ENCODE measurements at places on chromosomes 5 and 9.

DNA sequence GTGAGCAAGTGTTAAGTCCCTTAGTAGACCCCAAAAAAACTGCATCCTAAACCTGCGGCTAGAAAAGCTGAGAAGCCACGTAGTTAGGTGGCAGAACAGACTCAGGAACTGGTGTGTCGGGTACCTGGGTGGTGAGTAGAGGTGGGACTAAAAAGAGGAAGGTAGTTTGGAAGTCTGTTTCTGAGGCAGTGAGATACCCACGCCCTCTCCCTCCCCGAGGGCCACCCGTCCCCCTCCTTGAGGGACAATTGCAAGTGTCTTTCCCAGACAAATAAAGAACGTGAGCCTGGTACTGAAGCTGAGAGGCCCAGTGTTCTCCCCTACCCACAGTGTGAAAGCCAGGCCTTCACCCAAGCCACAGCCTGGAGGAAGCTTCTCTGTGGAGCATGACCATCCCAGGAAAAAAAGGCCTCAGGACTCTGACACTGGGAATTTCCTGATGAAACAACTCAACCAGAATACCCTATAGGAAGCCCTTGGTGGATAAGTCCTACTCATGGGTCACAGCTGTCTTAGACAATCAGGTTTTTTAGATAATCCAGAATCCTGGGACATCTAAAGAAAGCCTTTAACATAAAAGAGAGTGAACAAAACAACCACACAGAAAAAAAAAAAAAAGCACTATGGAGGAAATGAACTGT, 7.0 kb upstream of the CD74 start:
- no peak for DNase-seq

- no peak for DNase-seq
Measured at GRCh38 chr9:132214027-132214622, 52.3 kb downstream of the NTNG2 start.

- DNase-seq = peak; percentile 84
Measured at GRCh38 chr5:141512390-141512910, 23.6 kb downstream of the PCDHGC5 start.

DNA sequence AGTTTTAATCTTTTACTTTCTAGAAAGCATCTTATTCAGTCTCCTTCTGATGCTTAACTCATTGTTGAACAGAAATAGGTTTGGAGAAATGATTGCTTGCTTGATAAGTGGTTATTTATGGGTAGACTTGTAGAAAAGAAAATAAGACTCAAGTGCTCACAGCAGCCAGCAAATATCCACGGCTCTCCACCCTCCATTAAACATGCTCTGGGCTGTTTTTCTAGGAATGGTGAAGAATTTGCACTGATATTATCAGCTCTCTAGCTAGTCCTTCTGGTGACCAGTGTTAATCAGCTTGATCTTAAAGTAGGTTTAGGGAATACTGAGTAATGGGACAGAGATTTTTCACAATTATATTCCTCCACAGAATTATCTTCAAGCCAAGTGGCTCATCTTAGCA, 60.6 kb downstream of the SLC1A3 start:
- no peak for DNase-seq

DNA sequence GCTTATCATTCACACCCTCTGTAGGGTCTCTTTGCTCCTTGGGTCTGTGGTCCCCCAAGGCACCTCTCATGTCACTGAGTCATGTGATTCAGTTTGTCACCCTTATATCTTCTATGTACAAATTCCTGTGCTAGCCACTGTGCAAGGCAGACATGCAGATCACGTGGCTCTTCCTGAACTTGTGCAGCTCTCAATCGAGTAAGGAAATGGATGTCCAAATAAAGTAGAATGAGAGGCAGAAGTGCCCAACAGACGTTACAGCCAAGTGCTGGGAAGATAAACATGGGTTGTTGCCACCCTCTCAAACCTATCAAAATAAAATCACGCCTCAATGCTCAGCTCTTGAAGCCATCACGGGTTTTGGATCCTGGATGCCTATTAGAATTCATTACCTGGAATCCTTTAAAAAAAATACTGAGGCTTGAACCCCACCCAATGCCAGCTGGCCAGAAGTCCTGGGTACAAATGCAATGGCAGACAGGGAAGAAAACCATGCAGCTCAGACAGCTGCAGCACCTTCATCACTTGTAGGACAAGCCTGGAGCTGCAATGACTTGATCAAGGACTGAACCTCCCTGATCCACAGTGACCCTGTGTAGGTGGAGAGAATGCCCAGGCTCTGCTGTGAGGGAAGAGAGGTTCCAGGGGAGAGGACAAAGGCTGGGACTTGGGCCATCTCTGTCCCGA, 228.7 kb upstream of the DAP start:
- no peak for DNase-seq

GRCh38 chr9:38443181-38443580, 18.9 kb upstream of the IGFBPL1 start:
- no peak for DNase-seq

- no peak for DNase-seq
Measured at GRCh38 chr5:116650544-116650943, 75.9 kb upstream of the SEMA6A start.

DNA sequence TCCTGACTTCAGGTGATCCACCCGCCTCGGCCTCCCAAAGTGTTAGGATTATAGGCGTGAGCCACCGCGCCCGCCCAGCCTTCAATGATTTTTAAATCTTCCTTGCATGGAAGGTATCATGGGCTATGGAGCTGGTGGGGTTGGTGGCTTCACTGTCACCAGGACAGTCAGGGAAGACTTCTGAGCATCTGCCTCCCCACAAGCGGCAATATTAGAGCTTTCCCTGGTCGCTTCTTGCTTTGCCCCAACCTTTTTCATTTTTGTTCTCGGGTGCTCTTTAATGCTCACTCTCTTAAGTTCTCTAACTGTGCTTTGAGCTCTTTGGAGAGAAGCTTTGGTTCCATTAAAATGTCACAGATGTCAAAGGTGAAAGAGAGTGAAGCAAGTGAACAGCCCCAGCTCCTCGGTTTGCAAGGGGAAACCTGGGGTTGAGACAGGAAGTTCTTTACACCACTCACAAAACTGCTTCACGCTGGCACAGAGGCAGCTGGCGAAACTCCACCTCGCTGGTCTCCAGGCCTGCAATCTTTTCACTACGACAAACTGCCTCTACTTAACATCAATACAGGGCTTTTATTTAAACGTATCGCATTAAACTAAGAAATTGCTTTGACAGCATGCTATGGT, 142.5 kb upstream of the RETREG1 start:
- DNase-seq = no peak

DNA sequence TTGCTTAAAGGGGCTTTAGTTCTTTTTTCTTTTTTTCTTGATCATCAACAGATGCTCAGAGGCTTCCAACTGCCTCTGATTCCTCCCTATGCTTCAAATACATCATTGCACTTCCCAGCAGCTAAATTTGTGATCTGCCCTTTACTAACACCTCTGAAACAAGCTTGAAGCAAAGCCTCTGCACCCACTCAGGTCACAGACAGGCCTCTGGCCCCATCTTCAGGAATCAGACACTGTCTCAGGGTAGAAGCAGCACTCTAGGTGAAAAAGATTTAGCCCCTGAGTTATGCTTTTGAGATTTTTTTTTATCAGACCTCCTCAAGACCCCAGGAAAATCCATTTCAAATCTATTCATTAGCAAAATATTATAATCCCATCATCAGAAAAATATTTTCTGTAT, 91.5 kb downstream of the MAMDC2 start:
- DNase-seq = no peak

GRCh38 chr5:140245341-140245740, 57.6 kb downstream of the PFDN1 start:
- DNase-seq = no peak

DNA sequence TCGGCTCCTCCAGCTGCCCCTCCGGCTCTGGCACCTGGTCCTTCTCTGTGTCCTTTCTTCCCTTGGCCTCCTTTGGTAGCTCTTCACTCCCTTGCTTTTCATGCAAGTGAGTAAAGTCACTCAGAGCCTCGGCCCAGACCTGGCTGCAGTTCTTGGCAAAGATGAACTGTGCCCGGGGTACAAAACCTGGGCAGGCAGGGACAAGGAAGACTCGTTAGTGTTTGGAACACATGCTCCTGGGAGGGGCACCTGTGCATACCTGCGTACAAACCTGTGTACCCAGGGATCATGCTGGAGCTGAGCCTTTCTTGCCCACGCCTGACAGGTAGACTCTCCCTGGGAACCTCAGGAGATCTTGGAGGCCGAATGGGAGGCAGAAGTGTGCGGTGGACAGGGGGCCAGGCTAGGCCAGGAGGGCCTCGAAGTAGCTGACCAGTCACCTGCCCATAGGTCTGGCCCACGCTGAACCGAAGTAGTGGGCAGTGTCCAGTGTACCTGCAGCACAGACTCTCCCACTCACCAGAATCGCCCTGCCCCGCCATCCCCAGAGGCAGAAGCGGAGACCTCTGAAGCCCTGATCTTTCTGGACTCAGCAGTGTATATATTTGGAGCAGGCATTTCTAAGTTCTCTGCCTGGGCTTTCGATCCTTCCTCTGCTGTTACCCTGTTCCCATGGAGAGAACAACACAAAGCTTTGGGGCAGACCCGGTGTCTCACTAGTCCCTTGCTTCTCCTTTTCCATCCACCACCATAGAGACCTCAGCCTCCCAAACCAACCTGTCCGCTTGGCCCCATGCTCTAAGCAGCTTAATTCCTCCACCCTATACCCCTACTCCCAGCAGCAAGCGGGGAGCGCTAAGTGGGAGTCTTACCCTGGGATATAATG, 41.9 kb upstream of the TESK1 start:
- no peak for DNase-seq

- no peak for DNase-seq
Measured at GRCh38 chr9:115413304-115413703, 295.3 kb upstream of the TNC start.

DNA sequence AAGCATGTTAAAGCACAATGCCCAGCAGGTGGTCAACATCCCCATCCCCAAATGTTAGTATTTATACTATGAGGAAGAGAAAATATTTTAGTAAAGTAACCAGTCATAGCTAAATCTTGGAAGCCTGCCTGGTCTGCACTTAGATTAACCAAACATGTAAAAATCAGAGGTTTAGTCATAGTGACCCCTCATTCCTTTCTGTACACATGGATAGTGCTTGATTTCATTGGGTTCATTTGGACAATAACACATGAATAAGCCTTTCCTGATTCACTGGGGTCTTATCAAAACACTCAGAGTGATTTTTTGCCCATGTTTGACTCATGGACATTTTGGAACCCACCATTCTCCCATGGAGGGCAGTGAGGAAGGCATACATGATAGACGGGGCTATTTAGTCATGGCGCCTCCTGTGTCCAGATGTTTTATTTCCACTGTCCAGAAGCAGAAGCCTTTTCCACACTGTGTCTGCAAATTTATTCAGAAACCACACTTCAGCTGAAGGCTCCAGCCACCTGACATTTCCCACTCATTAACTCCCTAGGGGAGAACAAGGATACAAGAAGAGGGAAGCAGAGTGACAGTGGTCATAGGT, 32.5 kb downstream of the OR1J1 start:
- no peak for DNase-seq

DNA sequence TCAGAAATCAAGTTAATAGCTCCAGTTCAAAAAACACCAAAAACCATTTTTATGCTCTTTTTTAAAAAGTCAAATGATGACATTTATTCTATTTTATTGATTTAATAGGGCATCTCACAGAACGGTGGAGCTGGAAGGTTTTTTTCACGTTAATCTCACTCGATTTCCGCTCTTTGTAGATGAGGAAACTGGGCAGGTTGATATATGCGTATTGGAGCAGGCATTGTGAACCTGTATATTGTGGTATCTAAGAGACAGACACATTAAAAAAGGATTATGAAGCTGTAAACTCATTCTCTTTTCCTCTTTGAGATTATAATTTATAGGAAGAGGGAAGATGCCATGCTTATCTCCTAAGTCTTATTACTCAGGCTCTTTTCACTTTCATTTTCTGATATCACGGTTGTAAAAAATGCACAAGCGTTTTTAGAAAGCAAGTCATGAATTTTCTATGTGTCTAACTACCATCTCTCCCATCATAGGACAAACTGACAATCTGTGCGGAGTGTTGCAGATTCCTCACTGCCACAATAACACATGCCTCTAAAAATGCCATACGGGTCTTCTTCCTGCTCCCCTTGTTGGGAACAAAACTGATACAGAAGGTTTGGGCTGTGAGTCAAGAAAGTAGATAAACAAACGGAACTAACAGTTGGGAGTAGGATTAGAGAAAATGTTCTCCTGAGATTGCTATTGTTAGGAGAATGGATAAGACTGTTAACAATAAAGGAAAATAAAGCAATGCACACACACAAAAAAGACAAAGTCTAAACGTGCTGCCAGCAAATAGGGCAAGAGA, 1997.7 kb downstream of the MAT2B start:
- no peak for DNase-seq

GRCh38 chr5:167903659-167904058, 387.8 kb upstream of the WWC1 start:
- DNase-seq = no peak

GRCh38 chr5:66777868-66778267, 181.7 kb downstream of the MAST4 start:
- DNase-seq = no peak

DNA sequence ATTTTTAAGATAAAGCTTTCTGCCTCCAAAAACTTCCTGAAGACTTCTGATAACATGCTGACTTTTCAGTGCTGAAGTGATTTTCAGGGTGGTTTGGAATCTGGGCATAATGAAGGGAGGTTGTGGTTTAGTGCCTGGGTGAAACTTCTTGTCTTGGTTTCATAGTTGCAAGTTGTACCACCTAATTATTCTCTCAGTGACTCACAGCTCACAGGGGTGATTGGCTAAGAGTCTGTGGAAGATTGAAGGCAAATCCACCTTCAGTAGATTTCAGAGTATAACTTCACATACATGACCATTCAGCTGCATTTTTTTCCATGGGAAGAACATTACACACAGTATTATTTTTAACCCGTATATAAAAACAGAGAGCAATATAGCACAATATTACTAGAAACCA, 199.9 kb downstream of the PTTG1 start:
- no peak for DNase-seq

DNA sequence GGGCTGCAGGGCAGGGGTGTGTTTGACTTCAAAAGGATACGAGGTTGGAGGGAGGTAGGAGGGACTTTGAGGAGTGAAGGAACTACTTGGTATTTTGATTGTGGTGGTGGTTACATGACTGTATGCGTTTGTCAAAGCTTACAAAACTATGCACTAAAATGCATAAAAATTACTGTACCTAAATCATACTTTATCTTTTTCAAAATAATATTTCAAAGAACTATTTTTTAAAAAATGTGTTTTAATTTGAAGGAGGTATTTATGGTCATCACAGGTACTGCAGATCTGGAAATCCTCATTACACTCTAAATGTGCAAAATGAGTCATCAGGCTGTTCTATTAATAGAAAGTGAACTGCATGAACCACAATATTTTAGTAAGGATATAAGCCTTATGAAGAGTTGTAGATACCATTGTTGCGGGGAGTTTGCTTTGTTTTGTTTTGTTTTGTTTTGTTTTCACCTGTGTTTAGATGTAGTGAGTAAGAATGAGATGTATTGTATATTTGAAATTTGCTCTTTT, 116.9 kb downstream of the ARRDC3 start:
- peak; percentile 43 for DNase-seq

DNA sequence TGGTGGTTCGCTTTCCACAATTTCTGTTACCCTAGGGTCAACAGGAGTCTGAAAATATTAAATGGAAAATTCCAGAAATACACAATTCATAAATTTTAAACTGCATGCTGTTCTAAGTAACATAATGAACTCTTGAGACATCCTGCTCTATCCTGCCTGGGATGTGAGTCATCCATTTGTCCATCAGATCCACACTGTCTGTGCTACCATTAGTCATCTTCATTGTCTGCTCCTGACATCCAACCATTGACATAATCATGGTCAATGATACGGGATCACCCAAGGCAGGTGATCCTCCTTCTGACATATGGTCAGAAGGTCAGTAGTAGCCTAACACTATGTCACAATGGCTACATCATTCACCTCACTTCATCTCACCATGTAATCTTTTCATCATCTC, 276.7 kb upstream of the KIF2A start:
- no peak for DNase-seq

GRCh38 chr5:103428411-103428871, 134.1 kb downstream of the NUDT12 start:
- DNase-seq = no peak

Measured in CD4-positive, alpha-beta T cell treated with Interleukin-2 at 100 ng/mL for 4 hours (primary cell).